Activated T-helper 9 cell treated with anti-CD3 and anti-CD28 coated beads, Interleukin-2, amount 50 U/mL, for 16 hours (primary cell): ENCODE measurements at places on chromosomes 7 and 10.

DNA sequence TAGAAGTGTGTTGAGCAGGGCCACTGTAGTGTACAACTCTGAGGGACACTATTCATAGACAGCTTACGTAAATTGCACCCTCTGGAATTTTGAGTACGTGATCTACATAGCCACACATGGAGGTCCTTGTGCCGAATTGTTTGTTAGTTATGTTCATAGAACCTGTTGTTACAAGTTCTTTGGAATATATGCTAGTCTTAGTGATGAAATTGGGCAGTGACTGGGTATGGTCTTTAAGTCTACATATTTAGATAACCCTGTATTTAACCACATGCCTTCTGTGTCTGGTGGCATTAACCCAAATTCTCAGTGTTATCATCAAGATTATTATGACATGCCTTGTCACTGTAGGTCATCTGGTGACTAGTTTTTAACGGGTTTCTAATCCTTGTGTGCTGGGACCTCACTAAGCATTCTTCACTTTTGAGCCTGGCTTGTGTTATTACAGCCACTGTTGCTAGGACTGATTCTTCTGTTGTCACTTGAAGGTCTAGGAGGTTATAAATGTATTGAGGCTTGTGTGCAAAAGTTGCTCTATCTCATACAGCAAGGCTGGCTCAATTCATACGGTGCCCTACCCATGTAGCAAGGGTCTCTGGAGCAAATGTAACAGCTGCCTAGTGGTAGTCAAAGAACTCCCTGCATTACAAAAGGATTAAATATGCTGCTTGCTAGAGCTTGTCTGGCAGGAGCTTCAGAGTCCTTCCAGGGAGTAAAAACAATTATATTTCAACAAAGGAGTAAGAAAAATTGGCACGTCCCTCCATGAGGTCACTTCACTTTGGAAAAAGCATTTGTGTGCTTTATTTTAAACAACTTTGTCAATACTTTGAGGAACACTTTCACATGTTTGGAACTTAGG lies 65.4 kb downstream of the CDK14 start:
- DNase-seq = no peak

GRCh38 chr7:150406567-150407421 lies 27.7 kb downstream of the ZNF775 start:
- no peak for DNase-seq

- DNase-seq = no peak
Measured at GRCh38 chr10:10294881-10295529, 722.7 kb upstream of the CELF2 start.

DNA sequence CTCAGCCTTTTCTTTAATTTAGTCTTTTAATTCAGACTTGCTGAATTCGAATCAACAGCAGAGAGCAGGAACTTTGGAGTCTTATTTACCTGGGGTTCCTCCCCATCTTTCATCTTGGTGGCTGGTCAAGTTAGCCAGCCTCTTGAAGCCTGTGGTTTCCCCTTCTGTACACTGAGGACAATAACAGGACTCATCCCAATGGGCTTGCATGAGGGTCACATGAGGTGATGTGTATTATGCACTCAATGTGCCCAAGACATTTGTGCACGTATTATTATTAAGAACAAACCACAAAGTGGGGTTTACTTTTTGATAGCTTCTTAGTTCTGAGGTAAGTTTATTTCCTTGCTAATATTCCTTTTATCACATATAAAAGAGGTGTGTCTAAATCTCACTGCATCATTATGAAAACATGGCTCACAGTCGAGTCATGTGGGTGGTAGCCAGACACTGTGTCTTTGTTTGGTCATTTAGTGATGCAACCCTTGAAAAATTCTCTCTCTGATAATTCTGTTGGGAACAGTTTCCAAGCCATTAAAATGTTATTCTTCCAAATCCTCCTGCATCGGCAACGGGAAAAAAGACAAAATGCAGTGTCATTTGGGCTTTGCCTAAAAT lies 86.5 kb upstream of the GRB10 start:
- DNase-seq = no peak

- peak; percentile 94 for DNase-seq
Measured at GRCh38 chr10:110497438-110498086, at the start of gene DUSP5. DUSP5 (plus strand) TSS chr10:110497907; CDS start chr10:110498122, 215 bp downstream.

DNA sequence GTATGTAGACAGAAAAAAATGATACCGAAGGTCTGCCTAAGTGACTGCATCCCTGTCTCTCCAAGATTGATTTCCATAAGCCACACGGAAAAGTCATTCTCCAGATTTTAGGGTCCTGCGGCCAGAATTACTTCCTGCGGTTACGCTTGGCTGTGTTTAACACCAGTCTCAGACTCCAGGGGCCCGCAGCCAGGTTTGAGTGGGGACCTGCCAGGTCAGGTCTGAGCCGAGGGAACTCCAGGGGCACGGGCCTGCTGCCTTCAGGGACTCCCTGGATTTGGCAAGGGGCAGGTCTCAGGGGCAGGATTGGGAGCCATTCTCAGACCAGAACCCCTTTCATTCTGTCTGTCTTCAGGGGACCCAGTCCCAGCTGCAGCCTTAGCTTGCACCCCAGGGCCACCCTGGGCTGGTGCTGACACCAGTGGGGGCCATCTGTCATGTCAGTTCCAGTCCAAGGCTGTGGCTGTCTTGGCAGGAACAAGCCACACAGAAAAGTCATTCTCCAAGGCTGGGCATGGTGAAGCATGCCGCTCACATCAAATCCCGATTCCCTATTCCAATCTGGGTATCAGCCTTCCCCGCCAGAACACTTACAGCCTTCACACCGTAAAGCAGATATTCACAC lies 39.0 kb downstream of the TMEM120A start:
- no peak for DNase-seq

GRCh38 chr10:116069856-116070255 lies 203.2 kb downstream of the GFRA1 start:
- no peak for DNase-seq

DNA sequence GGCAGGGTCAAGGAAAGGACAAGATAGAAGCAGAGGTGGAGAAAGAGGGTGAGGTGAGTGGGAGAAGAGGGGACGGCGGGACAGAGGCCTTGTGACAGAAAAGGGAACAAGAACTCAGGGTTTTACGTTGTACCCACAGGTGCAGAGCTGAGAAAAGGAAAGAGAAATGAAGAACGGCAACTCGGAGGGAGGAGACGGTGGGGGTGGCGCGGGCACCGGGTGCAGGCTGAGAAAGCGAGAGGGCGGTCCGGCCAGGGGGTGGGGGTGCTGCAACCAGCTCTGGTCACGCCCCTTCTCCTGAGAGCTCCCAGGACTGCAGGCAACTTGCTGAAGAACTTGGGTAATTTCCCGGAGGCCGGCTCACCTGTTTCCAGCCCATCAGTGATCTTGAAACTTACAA lies 65.3 kb downstream of the CARD11 start:
- peak; percentile 76 for DNase-seq

DNA sequence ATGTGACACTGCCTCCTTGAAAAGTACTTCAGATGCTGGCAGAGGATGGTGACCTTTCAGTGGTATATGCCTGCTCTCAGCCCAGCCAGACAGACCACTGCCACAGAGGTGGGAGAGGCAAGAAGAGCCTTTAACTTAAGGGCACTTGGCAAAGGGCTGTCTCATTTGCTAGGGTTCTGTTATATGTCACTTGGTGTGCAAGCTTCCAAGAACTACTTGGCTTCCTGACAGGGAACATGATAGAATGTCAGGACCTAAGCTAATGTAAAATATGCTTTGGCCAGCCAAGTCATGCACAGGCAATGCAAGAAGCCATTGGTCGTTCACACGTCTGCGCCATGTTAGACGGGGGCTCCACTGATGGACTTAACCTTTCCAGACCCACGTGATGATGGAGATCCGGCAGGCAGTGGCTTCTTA lies 54.7 kb downstream of the RBM20 start:
- DNase-seq = no peak

GRCh38 chr10:92574548-92575261 lies 812 bp upstream of the IDE start:
- DNase-seq = no peak

GRCh38 chr7:69620063-69620462 lies 21.8 kb downstream of the AUTS2 start:
- DNase-seq = no peak

DNA sequence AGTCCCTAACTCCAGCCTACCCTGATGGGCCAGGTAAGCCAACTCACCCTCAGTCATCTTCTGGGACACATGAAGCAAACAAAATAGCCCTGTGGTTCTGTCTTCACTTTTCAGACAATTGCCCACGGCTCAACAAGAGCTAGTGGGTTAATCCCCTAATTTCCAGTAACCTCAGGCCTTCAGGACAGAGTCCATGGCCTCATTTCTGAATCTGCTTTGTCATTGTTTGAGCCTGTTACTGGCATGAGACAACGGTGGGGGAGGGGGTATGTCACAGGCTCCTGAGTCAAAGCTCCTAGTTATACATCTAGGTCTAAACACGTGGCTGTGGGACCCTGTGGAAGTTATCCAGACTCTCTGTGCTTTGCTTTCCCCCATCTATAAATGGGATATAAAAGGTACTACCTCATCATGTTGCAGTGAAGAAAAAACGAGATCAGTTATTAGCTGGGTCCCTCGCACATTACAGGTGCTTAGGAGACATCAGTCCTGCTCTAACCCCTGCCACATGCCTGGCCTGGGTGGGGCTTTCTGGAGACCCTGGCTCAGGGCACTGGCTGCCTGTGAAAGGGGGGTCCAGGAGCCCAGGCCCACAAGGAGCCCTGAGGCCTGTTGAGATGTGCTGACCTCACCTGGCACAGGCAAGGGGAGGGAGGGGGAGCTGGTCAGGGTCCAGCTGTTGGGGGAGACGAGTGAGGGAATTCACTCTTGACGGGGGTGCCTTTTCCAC lies 16.5 kb downstream of the MAT1A start:
- no peak for DNase-seq

- no peak for DNase-seq
Measured at GRCh38 chr7:117895276-117895675, 22.0 kb upstream of the CTTNBP2 start.

DNA sequence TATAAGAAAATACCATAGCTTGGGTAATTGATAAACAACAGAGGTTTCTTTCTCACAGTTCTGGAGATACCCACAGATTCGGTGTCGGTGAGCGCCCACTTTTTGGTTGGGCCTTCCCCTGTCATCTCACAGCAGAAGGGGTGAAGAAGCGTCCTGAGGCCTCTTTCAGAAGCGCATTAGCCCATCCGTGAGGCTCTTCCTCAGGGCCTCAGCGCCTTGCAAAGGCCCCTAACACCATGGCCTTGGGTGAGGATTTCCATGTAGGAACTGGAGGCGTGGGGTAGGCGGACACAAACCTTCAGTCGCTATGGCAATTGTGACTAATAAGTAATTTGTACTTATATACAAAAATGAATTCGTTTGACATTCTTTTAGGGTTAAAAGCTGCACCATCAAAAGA lies 316.0 kb downstream of the PTPRN2 start:
- no peak for DNase-seq
